ENCODE measurements at places on chromosomes 7 and 10. TPM values are rescaled to one million over a fixed set of nuclear protein-coding genes. Genes with fewer than 3 reads are reported as not detected.

The CHAT gene
- total RNA-seq: not detected

The SPRN gene
- total RNA-seq: under 0.01 TPM

The SLC29A4 gene
- 1.0 TPM for total RNA-seq

The NDUFA5 gene
- 39.1 TPM for total RNA-seq

The SSBP1 gene
- 197 TPM for total RNA-seq

The BAIAP2L1 gene
- total RNA-seq: 1.4 TPM

The INSIG1 gene
- total RNA-seq: 140 TPM

The NUTM2D gene
- total RNA-seq: 1.4 TPM

The HEPACAM2 gene
- total RNA-seq: not detected

The VIPR2 gene
- not detected for total RNA-seq

DNA sequence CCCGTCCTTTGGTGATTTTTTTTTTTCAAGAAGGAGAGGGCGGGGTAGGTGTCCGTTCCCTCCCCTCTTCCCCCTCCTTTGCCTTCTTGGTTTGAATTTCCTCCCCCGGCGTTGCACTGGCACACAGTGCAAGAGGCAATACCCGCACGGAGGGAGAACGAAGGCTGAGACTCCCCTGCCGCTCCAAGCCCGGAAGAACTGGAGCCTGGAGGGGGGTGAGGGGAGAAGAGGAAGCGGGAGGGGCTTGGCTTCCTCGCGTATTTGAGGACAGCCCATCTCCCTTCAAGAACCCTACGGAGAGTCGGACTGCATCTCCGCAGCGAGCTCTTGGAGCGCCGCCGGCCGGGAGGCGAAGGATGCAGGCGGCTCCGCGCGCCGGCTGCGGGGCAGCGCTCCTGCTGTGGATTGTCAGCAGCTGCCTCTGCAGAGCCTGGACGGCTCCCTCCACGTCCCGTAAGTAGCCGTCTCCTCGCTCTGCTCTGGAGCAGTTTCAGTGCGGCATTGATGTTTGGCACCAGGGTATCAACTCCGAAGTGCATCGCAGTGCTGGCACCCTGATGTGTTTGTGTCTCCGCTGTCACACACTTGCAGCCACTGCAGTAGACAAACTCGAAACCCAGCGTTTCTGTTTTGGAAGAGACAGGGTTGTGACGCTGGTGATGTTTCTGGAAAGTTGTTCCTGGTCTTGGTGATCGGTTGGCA, at the start of gene CNTNAP2:
Gene CNTNAP2 (plus strand): TSS at position 281 of the 702 bp plus-strand sequence. CDS start 76 bp downstream, at position 357.
- DNase-seq: peak; percentile 1

DNA sequence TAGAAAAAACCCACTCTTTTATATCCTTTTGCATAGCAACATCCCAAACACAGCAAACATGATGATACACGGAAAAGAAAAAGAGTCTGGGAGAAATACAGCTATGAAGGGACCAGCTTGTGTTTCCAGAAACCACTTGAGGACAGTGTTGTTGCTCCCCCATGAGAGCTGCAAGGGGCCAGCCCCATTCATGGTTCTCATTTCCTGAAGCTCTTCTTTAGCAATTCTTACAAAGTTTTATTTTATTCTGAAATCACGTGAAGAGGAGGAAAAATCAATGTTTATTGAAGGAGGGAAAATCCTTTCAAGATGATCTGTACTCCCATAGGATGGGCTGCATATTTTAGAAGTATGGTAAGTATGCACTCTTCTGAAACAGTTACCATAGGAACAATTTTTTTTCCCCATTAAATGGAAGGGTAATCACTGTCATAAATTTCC, 17.5 kb upstream of the PRTFDC1 start:
- no peak for DNase-seq

DNA sequence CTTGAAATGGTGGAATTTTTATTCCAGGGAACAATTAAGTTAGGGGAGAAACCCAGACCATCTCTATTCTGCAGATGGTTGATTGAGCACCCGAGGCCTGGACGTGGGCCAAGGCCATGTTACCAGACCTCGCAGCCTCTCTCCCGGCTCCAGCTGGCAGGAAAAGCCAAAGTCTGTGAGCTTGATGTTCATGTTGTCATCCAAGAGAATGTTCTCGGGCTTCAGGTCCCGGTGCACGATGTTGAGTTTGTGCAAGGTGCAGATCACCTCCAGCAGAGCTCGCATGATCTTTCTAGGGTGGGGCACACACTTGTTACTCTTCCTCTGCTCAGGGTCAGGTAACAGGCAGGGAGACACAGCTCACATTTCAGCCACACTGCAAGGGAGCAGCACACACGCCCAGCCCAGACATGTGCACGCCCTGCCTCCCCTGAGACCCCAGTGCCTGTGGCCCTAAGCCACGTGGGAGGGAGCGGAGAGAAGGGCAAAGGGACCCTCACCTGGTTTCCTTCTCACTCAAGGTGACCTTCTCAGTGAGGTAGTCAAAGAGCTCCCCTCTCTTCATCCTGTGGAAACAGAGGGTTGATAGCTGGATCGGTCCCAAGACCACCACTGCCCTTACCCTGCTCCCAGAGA, 9.5 kb downstream of the PHKG1 start:
- DNase-seq: peak; percentile 71

- DNase-seq: no peak
Observed at GRCh38 chr10:110833941-110834628, 37.6 kb upstream of the PDCD4 start.

- no peak for DNase-seq
Observed at GRCh38 chr7:1814089-1814811, 144.2 kb downstream of the ELFN1 start.

GRCh38 chr10:19713159-19713558, 103.1 kb upstream of the PLXDC2 start:
- DNase-seq: no peak

- DNase-seq: no peak
Observed at GRCh38 chr10:112373912-112374338, at the start of gene ACSL5. TSS of gene ACSL5 (plus strand) at chr10:112374116. CDS start at chr10:112394947, 20,831 bp downstream.

DNA sequence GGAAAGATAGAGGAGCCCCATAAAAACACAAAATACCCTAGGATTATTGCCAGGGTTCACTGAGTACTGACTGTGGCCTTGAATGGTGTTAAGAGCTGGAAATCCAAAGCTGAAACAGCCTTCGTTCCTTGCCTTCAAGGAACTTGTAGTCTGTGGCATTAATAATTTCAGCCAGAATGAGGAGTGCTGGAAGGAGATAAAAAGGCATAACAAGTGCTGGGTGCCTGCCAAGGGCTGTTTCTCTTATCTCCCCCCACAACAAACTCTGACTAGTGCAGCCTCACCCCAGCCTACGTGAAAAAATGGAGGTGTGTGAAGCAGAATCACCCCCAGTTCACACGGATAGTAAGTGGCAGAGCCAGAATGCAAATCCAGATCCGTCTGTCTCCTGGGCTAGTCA, 199.1 kb upstream of the LYZL2 start:
- DNase-seq: no peak

DNA sequence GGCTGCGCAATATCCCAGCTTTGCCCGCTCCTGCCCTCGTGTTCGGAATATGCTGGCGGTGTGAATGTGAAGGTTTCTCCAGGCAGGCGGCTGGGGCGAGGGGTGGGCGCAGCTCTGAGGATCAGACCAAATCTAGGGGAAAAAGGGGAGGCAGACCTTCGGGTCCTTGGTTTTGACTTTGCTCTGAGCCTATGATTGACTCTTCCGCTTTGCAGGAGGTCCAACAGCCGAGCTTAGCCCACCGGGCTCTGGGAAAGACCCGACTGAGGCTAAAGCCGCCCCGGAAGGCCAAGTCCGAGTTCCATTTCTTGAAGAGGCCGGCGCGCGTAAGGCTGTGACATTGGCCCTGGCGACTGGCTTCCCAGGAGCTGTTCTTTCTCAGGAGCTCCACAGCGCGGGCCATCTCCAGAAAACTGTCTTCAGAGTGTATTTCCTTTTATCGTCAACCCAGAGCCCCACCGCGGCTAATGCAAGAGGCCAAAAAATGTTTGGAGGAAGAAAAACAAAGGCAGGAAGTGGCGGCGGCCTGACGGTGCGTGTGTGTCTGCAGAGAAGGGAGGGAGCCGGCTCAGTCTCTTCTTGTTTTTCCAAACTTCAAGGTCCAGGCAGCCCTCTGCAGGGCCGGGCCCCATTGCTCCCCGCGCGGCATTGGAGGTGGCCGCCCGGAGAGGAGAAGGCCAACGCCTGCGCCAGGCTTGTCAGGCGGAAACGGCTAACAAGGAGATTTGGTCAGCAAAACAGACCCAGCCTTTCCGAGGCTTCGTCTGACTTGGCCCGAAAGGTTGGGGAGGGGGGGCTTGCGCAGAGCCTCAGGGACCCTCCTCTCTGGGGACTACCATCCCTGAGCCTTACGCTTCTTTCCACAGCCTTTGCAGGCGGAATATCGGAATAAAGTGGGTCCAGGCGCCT, 3.6 kb upstream of the HOXA11 start:
- peak; percentile 49 for DNase-seq

- DNase-seq: peak; percentile 18
Observed at GRCh38 chr10:113644185-113645120, 19.4 kb downstream of the NRAP start.

- peak; percentile 89 for DNase-seq
Observed at GRCh38 chr7:110317541-110318265, 773.2 kb upstream of the LRRN3 start.

GRCh38 chr10:51204701-51205100, 130.4 kb downstream of the PRKG1 start:
- no peak for DNase-seq

GRCh38 chr10:71214641-71215559, 2.5 kb downstream of the UNC5B start:
- DNase-seq: no peak

- DNase-seq: peak; percentile 67
Observed at GRCh38 chr10:119761106-119761505, 35.3 kb downstream of the INPP5F start.

DNA sequence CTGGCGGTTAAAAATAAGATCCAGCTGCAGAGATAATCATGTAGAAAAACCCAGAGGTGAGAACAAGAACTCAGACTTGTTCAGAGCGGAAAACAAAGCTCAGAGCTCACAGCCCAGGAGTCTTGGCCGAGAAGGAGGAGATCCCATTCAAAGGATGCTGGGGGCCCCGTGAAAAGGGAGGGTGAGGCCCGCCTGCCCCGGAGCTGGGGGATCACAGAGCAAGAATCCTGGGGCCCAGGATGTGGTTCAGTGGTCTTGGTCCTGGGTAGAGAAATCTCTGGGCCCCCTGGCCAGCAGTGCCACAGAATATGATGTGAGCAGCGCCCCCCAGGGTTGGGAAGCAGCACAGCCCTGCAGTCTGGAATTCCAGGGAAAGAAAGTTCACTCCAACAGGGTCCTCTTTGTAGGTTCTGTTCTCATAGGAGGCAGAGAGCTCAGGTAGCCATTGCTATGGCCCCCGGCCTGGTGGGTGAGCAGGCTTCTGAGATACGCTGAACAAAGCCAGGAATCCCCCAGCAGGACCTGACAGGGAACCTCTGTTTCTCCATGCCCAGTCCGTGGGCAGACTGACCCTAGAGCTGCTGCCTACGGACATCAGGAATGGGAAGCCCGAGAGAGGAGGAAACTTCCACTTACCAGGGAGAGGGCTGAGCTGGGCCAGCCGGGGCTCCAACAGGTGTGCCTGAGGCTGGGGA, 77.7 kb upstream of the GNA12 start:
- no peak for DNase-seq

DNA sequence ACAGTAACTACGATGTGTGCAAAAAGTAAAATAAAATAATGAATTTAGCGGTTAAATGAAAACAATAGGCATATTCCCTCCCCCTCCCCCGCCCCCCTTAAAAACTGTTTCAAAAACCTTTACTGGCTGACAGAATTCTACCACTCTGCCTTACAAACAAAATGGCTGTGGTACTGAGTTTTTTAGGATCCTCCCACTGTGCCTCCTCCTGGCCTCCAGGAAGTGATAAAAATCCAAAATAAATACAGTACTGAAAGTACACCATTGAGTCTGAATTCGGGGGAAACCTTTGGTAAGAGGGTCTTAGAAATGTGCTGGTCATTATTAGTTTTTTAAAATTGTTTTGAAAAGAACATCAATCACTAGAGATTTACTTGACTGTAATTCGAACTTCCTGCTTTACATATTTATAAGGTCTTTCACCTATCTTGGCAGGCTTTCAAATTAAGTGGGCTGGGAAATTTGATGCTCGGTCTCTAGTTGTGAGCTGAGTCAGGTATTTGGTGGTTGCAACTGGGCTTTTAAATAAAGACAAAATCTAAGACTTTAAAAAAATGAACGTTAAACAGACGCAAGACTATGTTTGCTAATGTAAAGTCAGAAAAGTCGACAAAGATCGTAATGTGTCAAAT, 32.5 kb upstream of the EPC1 start:
- DNase-seq: peak; percentile 67

GRCh38 chr10:50439806-50440205, 183.9 kb downstream of the SGMS1 start:
- no peak for DNase-seq

DNA sequence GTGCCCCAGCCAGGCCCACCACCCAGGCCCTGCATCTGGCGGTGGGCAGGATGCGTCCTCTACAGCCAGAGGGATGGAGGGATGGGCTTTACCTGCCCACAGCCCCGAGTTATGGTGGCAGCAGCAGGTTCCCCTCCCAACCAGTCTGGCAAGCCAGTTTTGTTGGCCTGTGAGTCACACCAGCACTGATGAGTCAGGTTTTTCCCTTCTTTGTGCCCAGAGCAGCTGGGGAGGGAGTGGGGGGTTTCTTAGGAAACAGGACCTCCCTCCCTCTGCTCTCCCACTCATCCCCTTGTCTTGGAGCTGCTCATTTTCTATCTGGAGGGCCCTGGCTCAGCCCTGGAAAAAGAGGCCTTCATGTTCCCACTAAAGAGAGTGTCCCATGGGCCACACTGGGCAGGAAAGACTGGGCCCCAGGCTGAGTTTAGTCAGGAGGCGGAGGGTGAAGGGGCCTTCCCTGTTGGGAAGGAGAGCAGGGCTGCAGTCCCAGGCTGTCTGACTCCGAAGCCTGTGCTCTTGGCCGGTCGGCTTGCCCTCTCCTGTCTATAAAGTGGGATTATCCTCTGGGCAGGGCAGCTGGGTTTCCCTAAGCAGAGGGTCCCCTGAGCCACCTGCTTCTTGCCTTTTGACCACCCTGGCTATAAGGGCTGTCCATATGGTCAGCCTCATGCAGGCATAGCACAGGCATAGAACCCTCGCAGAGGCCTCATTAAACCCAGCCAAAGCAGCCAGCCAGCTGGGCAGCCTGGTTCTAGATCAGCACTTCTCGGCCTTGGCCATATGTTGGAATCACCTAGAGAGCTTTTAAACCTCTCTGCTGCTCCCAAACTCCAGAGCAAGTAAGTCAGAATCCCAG, 30.2 kb upstream of the ANKRD2 start:
- DNase-seq: peak; percentile 97

- no peak for DNase-seq
Observed at GRCh38 chr7:2373124-2373556, 18.5 kb downstream of the EIF3B start.

DNA sequence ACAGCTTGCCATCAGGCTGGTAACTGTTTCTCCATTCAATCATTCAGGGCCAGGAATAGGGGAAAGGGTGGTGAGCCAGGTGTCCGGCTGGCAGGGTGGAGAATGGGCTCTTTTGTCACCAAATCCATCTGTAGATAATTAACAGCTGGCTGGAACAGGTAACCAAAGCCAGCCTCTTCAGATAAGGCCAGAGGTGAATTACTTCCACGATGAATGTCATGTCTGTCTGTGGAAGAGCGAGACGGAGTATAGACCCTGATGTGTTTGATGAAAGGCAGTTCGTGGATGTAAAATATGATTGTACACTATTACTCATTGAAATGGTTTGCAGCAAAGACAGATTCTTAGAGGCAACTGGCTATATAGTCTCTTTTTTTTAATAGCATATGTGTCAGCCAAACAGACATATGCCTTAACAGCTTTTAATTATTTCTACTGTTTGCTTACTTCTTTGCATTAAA, 149.8 kb downstream of the KLF6 start:
- DNase-seq: no peak

Data from dermis blood vessel endothelial cell (primary cell).